ENCODE measurements at places on chromosomes 1 and 21. TPM values are rescaled to one million over a fixed set of nuclear protein-coding genes. Genes with fewer than 3 reads are reported as not detected.

DNA sequence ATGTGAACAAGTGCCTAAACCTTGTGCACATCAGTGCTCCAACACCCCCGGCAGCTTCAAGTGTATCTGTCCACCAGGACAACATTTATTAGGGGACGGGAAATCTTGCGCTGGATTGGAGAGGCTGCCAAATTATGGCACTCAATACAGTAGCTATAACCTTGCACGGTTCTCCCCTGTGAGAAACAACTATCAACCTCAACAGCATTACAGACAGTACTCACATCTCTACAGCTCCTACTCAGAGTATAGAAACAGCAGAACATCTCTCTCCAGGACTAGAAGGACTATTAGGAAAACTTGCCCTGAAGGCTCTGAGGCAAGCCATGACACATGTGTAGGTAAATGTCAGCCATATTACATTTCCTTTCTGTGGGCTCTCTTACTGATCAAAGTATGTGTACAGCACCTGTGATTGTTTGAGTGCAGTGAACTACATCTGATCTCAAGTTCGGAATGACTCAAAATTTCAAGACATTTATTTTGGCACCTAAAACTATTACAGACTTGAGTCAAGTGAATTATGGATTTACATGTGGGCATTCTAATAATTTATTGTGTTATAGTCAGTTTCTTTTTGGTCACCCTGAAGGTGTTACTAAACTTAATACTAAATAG, 196.5 kb downstream of the TPR start:
- no peak overlapping the region for H3K27ac ChIP-seq
- DNase-seq, result no peak
- H3K36me3 ChIP-seq, result no peaks in the 10 kb centered on the region
- no peaks in the 10 kb centered on the region for H3K27me3 ChIP-seq

GRCh38 chr1:241825581-241825980, 22.4 kb upstream of the EXO1 start:
- H3K4me1 ChIP-seq, result no peaks in the 10 kb centered on the region
- H3K4me3 ChIP-seq, result no peak overlapping the region
- no peak overlapping the region for H3K27ac ChIP-seq
- DNase-seq, result no peak
- no peaks in the 10 kb centered on the region for H3K36me3 ChIP-seq

DNA sequence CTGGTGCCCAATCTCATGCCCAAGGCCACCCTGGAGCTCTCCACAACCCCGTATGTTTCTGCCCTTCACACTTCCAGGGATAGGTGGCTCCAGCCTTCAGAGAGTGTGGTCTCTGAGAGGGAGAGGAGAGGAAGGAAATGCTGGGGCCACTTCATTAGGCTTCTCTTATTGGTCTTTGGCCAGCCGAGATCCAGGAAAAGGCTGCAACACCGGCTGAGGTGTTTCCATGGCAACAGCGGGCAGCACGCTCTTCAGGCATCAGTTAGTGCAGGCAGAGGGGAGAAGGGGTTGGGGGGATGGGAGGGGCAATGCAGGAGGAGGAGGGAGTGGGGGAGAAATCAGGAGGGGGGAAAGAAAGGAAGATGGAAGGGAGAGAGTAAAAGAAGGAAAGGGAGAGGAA, 275.1 kb upstream of the GJB5 start:
- no peak overlapping the region for H3K27ac ChIP-seq
- H3K4me3 ChIP-seq, result no peak overlapping the region
- H3K4me1 ChIP-seq, result no peaks in the 10 kb centered on the region

DNA sequence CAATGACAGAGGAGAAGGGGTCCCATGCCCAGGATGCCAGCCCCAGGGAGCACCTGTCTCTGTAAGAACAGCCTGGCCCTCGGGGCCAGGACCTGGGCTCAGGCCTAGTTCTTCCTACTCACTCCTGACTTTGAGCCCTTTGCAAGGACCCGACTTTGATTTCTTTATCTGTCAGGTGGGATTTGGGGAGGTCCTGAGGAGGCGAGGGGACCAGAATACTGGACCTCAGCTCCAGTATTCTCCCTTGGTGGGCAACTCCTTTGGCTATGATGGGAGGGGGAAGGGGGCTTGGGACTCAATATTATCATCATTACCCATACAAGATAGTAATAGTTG, 18.1 kb downstream of the KCNQ4 start:
- H3K4me3 ChIP-seq, result peak overlapping the region; percentile 57
- H3K36me3 ChIP-seq, result no peaks in the 10 kb centered on the region
- H3K4me1 ChIP-seq, result peaks cover 47% of the 10 kb centered on the region

- no peaks in the 10 kb centered on the region for H3K27me3 ChIP-seq
- H3K36me3 ChIP-seq, result no peaks in the 10 kb centered on the region
- no peak overlapping the region for H3K4me3 ChIP-seq
- DNase-seq, result no peak
These were observed 24.9 kb downstream of the ITGB3BP start for GRCh38 chr1:63498106-63498505.

DNA sequence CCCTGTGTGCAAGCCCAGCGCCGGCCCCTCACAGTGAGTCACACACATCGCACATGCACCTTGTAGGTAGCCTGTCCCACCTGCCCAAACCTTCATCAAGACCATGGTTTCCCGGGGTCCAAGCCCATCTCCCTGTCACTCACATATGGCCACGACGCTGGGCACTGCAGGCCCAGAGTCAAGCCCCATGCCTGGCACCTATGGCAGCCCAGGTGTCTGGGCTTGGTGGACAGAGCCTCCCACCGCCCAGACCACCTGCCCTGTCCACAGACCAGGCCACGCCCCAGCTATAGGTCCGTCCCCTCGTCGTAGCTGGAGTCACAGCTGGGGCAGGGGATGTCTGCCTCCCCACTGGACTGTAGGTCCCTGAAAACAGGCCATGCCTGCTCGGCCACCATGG, 48.2 kb downstream of the MEGF6 start:
- H3K36me3 ChIP-seq, result no peaks in the 10 kb centered on the region
- no peaks in the 10 kb centered on the region for H3K4me1 ChIP-seq
- H3K27me3 ChIP-seq, result no peaks in the 10 kb centered on the region
- DNase-seq, result no peak

- no peaks in the 10 kb centered on the region for H3K36me3 ChIP-seq
- DNase-seq, result no peak
- H3K4me3 ChIP-seq, result no peak overlapping the region
- no peak overlapping the region for H3K27ac ChIP-seq
- H3K27me3 ChIP-seq, result peaks cover 10% of the 10 kb centered on the region
These were observed 9.9 kb downstream of the TP73 start for GRCh38 chr1:3662080-3662671.

DNA sequence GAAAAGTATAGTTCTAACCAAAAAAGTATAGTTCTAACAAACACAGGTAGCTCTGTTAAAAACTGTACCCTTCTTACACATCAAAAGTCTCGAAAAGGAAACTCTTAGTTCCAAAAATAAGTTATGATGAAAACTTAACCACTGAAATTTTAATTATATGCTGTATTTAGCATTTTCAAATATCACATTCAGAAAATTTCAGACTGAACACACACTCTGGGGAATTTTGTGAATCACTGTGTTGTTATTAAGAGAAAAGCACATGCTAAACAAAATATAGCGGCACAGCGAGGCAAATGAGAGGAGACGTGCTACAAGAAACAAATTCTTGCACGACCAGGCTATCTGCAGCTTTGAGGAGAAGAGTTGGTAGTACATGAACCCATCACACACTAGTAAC, 30.4 kb downstream of the VAV3 start:
- no peaks in the 10 kb centered on the region for H3K27me3 ChIP-seq
- no peaks in the 10 kb centered on the region for H3K36me3 ChIP-seq
- no peak for DNase-seq
- no peak overlapping the region for H3K4me3 ChIP-seq
- H3K27ac ChIP-seq, result no peak overlapping the region
- peaks cover 23% of the 10 kb centered on the region for H3K4me1 ChIP-seq

GRCh38 chr1:55951291-55951690, 628.1 kb downstream of the PLPP3 start:
- no peaks in the 10 kb centered on the region for H3K36me3 ChIP-seq
- no peak overlapping the region for H3K4me3 ChIP-seq
- DNase-seq, result no peak
- no peaks in the 10 kb centered on the region for H3K4me1 ChIP-seq
- no peaks in the 10 kb centered on the region for H3K27me3 ChIP-seq

GRCh38 chr1:97674517-97674916, 246.3 kb downstream of the DPYD start:
- no peaks in the 10 kb centered on the region for H3K36me3 ChIP-seq
- H3K4me1 ChIP-seq, result no peaks in the 10 kb centered on the region
- no peak overlapping the region for H3K4me3 ChIP-seq
- H3K27me3 ChIP-seq, result no peaks in the 10 kb centered on the region

- H3K27ac ChIP-seq, result no peak overlapping the region
- no peak for DNase-seq
- H3K4me1 ChIP-seq, result peaks cover 15% of the 10 kb centered on the region
- no peaks in the 10 kb centered on the region for H3K27me3 ChIP-seq
- no peak overlapping the region for H3K4me3 ChIP-seq
- no peaks in the 10 kb centered on the region for H3K36me3 ChIP-seq
These were observed 68.1 kb downstream of the RHOU start for GRCh38 chr1:228803421-228803820.

DNA sequence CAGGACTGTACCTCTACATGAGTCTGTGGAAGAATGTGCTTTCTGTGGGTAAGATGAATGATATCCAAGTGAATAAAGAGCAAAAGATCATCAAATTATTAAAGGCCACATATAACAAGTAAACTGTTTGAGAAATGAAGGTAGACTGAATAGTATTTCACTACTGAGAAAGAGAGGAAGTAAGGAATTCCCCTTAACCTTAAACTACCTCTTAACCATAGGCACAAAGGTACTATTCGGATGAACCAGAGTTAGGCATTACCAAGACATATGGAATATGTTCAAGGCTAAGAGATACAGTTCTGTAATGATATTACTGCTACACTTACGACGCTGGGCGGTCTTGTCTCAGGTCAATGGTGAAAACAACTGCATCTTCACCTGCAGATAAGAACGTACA, 25.5 kb downstream of the DCAF8 start:
- DNase-seq, result no peak
- H3K36me3 ChIP-seq, result peaks cover 50% of the 10 kb centered on the region
- no peak overlapping the region for H3K4me3 ChIP-seq
- H3K27ac ChIP-seq, result no peak overlapping the region
- no peaks in the 10 kb centered on the region for H3K4me1 ChIP-seq
- no peaks in the 10 kb centered on the region for H3K27me3 ChIP-seq

DNA sequence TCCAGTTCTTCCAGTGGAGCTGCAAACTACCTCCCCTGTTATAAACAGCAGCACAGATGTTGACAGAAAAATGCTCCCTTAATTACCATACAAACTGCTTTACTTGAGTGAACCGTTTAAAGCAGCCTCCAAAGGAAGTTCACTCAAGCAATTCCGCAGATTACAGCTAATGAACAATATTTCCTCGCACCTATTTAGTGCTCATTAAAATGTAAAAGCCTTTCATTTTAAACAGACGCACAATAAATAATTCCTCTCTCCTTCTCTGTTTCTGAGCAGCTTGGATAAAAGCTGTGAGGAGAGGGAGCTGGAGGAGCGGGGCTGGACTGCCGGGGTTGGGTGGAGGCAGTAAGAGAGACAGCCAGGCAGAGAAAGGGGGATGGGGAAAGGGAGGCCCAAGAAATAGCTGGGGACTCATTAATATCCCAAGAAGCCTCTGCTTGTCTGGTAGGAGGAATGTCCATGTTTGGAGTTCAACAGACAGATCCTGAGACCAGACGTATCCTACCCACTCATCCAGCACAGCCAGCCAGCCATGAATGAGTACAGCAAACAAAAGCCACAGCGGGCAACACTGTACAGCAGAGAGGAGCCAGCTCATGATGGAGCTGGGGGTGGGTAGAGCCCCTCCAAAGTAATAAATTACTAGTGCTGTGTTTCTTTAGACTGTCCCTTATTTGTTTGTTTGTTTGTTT, 227.7 kb downstream of the GPATCH2 start:
- no peak overlapping the region for H3K4me3 ChIP-seq
- no peak for DNase-seq
- no peak overlapping the region for H3K27ac ChIP-seq
- no peaks in the 10 kb centered on the region for H3K36me3 ChIP-seq
- H3K27me3 ChIP-seq, result no peaks in the 10 kb centered on the region
- no peaks in the 10 kb centered on the region for H3K4me1 ChIP-seq

GRCh38 chr1:220970311-220970710, 91.1 kb downstream of the HLX start:
- H3K36me3 ChIP-seq, result no peaks in the 10 kb centered on the region
- H3K27me3 ChIP-seq, result no peaks in the 10 kb centered on the region
- H3K4me1 ChIP-seq, result no peaks in the 10 kb centered on the region
- no peak overlapping the region for H3K27ac ChIP-seq
- no peak for DNase-seq

- H3K4me3 ChIP-seq, result no peak overlapping the region
- H3K27me3 ChIP-seq, result no peaks in the 10 kb centered on the region
- no peaks in the 10 kb centered on the region for H3K36me3 ChIP-seq
- peak; percentile 75 for DNase-seq
- H3K4me1 ChIP-seq, result no peaks in the 10 kb centered on the region
- H3K27ac ChIP-seq, result no peak overlapping the region
These were observed 68.4 kb upstream of the TENT5C start for GRCh38 chr1:117537291-117537920.

GRCh38 chr1:181986907-181987305, 74.6 kb downstream of the ZNF648 start:
- no peak overlapping the region for H3K27ac ChIP-seq
- no peaks in the 10 kb centered on the region for H3K27me3 ChIP-seq
- DNase-seq, result no peak
- H3K36me3 ChIP-seq, result no peaks in the 10 kb centered on the region
- H3K4me1 ChIP-seq, result peaks cover 11% of the 10 kb centered on the region
- H3K4me3 ChIP-seq, result no peak overlapping the region

DNA sequence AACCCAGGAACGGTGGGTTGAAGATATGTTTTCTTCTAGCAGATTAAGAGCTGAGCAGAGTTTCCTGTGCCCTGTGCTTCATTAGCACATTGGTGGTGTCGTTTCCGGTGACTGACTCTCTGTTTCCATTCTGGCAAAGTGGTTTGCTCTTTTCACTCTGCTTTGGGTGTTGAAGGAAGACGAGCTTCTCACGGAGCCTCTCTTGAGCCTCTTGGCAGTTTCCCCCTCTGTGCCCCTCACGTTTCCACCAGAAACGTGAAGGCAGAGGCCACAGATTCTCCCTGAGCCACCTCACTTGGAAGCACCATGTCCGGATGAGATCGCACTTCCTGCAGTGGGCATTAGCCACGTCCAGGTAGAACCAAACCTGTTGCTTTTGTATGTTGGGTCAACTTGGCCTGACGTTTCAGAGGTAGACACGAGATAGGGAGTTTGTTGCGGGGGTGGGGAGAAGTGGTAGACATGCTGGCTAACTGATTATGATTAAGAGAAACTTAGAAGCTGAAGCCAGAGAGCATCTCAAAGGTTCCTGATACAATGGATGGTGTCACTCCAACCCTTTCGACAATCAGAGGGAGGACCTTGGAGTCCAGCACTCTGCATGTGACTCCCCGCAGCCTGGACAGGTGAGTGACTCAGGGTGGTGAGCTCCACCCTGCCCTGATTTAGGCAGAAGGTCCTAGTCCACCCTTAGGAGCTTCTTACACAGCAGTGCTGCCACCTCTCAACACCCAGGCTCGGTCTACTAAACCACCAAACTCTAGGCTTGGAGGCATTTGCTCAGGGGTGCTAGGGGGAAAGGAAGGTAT, at the start of gene LAX1:
Gene LAX1 (plus strand): TSS at position 155 of the 809 bp plus-strand sequence. CDS start 383 bp downstream, at position 538.
- no peak for DNase-seq
- no peaks in the 10 kb centered on the region for H3K36me3 ChIP-seq
- H3K4me1 ChIP-seq, result peaks cover 3% of the 10 kb centered on the region
- H3K27ac ChIP-seq, result no peak within 1 kb of the TSS

Gene AGO1
- total RNA-seq, result 65.1 TPM

Gene MCOLN2
- 10.9 TPM for total RNA-seq

Gene A3GALT2
- total RNA-seq, result not detected

Gene CEP85
- total RNA-seq, result 36.8 TPM

Gene DMRTA2
- 0.07 TPM for total RNA-seq

Gene PTCH2
- total RNA-seq, result 0.63 TPM

Gene SNIP1
- 13.3 TPM for total RNA-seq

Gene SH3D21
- 4.4 TPM for total RNA-seq

All from GM23338 (cell line).